ENCODE measurements at places on chromosomes 3 and 15. TPM values are rescaled to one million over a fixed set of nuclear protein-coding genes. Genes with fewer than 3 reads are reported as not detected.

The ROPN1 gene
- not detected for total RNA-seq

DNA sequence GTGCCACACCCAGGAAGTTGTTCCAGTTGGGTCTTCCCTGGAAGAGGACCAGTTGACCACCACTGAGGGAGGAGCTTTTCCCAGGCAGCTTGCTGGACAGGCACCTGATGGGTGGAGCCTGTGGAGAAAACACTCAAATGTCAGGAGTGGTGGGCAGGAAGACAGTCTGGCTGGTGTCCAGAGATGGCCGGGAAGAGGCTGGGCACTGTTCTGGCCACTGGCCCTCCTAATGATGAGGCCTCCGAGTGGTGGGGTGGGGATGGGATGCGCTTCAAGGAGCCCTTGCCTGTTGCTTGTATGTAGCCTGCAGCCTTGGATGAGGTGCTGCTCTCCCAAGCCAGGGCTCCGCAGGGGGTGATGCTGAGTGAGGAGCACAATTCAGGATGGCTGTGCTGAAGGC is 12.3 kb downstream of the PLEKHO2 start:
- peak overlapping the region; percentile 77 for H3K27ac ChIP-seq
- H3K4me3 ChIP-seq = no peak overlapping the region
- peaks cover 100% of the 10 kb centered on the region for H3K4me1 ChIP-seq
- no peak for DNase-seq

GRCh38 chr15:89362203-89363101 is 27.8 kb upstream of the POLG start:
- peaks cover 98% of the 10 kb centered on the region for H3K27me3 ChIP-seq
- no peak overlapping the region for H3K27ac ChIP-seq
- peak; percentile 59 for DNase-seq
- H3K36me3 ChIP-seq = no peaks in the 10 kb centered on the region
- H3K4me1 ChIP-seq = peaks cover 16% of the 10 kb centered on the region

GRCh38 chr3:4270720-4271119 is 32.4 kb upstream of the SETMAR start:
- DNase-seq = no peak
- no peaks in the 10 kb centered on the region for H3K36me3 ChIP-seq
- H3K27me3 ChIP-seq = no peaks in the 10 kb centered on the region
- H3K27ac ChIP-seq = no peak overlapping the region

- H3K36me3 ChIP-seq = no peaks in the 10 kb centered on the region
- H3K27ac ChIP-seq = no peak overlapping the region
- no peaks in the 10 kb centered on the region for H3K4me1 ChIP-seq
- H3K4me3 ChIP-seq = no peak overlapping the region
- no peaks in the 10 kb centered on the region for H3K27me3 ChIP-seq
Observed at GRCh38 chr3:34106879-34107278, 308.4 kb downstream of the PDCD6IP start.

DNA sequence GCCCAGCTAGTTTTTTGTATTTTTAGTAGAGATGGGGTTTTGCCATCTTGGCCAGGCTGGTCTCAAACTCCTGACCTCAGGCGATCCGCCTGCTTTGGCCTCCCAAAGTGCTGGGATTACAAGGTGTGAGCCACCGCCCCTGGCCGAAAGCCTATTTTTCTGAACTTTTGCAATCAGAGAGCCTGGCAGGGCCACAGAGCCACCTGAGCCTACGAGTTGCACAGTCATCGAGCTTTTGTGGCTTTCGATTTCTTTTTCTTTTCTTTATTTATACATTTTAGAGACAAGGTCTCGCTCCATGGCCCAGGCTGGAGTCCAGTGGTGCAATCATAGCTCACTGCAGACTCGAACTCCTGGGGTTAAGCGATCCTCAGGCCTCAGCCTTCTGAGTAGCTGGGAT is 140.4 kb downstream of the NSMCE3 start:
- H3K27ac ChIP-seq = no peak overlapping the region
- H3K27me3 ChIP-seq = no peaks in the 10 kb centered on the region
- H3K36me3 ChIP-seq = no peaks in the 10 kb centered on the region
- no peak overlapping the region for H3K4me3 ChIP-seq

The MUC20 gene
- 2.3 TPM for total RNA-seq

DNA sequence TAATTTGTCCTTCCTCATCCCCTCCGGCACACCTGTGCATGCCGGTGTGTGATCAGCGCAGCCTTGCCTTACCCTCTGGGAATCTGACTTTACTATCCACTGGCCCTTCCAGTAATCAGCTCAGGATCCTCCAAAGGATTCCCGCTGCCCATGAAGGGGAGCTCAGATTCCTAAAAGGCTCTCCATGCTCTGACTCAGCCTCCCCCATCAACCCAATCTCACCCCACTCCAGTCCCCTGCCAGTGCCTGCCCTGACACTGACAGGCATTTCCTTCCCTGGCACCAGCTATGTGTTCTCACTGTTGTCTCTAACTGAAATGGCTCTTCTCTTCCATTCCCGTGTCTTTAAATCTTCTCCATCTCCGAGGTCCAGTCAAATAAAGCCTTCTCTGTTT is 7.3 kb upstream of the BCL2A1 start:
- no peak overlapping the region for H3K4me3 ChIP-seq
- DNase-seq = peak; percentile 69
- no peaks in the 10 kb centered on the region for H3K36me3 ChIP-seq
- H3K27me3 ChIP-seq = no peaks in the 10 kb centered on the region
- H3K27ac ChIP-seq = peak overlapping the region; percentile 86
- H3K4me1 ChIP-seq = peaks cover 9% of the 10 kb centered on the region

DNA sequence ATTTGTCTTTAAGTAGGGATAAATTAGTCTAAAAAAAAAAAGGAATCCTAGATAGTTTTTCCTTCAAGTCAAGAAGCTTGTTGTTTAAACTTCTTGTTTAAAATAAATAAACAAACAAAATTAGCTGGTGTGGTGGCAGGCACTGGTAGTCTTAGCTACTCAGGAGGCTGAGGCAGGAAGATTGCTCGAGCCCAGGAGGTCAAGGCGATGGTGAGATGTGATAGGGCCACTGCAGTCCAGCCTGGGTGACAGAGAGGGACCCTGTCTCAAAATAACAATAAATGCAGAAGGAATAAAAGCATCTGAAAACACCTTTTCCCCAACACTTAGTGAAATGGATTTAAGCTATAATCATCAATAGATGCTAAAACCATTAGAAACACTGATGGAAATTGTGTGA is 19.0 kb downstream of the GLB1 start:
- no peaks in the 10 kb centered on the region for H3K36me3 ChIP-seq
- no peak overlapping the region for H3K27ac ChIP-seq
- DNase-seq = no peak
- H3K4me3 ChIP-seq = no peak overlapping the region

GRCh38 chr3:182115328-182116015 is 403.7 kb downstream of the SOX2 start:
- H3K27me3 ChIP-seq = no peaks in the 10 kb centered on the region
- H3K27ac ChIP-seq = no peak overlapping the region
- no peaks in the 10 kb centered on the region for H3K36me3 ChIP-seq
- no peak for DNase-seq
- no peaks in the 10 kb centered on the region for H3K4me1 ChIP-seq

- no peaks in the 10 kb centered on the region for H3K27me3 ChIP-seq
- no peak overlapping the region for H3K4me3 ChIP-seq
Observed at GRCh38 chr3:112096176-112096575, 10.0 kb downstream of the C3orf52 start.

- no peak overlapping the region for H3K4me3 ChIP-seq
- no peaks in the 10 kb centered on the region for H3K4me1 ChIP-seq
- no peaks in the 10 kb centered on the region for H3K27me3 ChIP-seq
Observed at GRCh38 chr3:50474717-50475116, 28.7 kb downstream of the CACNA2D2 start.

GRCh38 chr15:57018151-57018550 is 99.7 kb downstream of the TCF12 start:
- no peak overlapping the region for H3K27ac ChIP-seq
- H3K4me1 ChIP-seq = peaks cover 26% of the 10 kb centered on the region
- DNase-seq = no peak
- H3K4me3 ChIP-seq = no peak overlapping the region

The ITIH1 gene
- 1.8 TPM for total RNA-seq

GRCh38 chr15:72272213-72272996 is at the start of gene PARP6:
Gene PARP6 (minus strand): TSS chr15:72272554. CDS start chr15:72267477, 5,077 bp downstream.
- peak; percentile 100 for DNase-seq
- peak within 1 kb of the TSS; percentile 92 for H3K27ac ChIP-seq
- peaks cover 28% of the 10 kb centered on the region for H3K4me1 ChIP-seq
- peak within 1 kb of the TSS; percentile 81 for H3K4me3 ChIP-seq

GRCh38 chr3:94379264-94379663 is 316.4 kb downstream of the NSUN3 start:
- no peaks in the 10 kb centered on the region for H3K4me1 ChIP-seq
- no peaks in the 10 kb centered on the region for H3K36me3 ChIP-seq
- DNase-seq = no peak

DNA sequence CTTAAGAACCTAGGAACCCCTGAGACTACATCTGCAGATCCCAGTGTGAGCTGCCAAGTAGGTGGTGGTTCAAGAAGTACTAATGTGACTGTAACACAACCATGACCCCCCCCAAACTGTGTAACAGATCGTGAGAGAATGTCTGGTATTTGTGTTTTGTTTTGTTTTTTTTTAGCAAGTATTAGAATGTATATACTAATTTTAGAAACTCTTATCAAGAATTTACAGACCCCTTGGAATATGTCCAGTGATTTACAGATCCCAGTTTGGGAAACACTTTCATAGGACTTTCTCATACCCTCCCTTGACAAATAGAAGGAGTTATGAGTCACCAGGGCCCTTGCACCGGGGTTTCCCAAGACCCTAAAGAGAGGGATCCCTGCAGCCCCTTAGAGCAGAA is 79.8 kb downstream of the SEMA5B start:
- H3K36me3 ChIP-seq = no peaks in the 10 kb centered on the region
- no peaks in the 10 kb centered on the region for H3K27me3 ChIP-seq
- H3K4me3 ChIP-seq = no peak overlapping the region

DNA sequence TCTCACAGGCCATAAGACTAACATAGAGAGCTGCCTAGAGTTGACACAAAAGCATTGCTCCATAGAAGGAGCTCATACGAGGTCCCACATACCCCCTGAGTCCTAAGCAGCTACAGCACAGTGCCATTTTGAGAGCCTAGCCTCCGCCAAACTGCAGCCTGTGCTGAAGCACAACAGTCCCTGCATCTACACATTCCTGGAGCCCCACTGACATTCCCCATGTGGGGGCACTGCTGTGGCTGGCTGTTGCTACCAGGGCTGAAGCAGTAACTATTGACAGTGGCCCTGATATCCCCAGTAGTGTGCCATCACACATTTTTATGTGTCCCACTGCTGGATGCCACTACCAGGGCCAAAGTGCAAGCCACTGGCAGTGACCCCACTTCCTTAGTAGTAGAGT is 80.3 kb downstream of the CERS3 start:
- no peak overlapping the region for H3K27ac ChIP-seq
- no peaks in the 10 kb centered on the region for H3K27me3 ChIP-seq
- no peaks in the 10 kb centered on the region for H3K36me3 ChIP-seq
- no peak for DNase-seq
- no peaks in the 10 kb centered on the region for H3K4me1 ChIP-seq

DNA sequence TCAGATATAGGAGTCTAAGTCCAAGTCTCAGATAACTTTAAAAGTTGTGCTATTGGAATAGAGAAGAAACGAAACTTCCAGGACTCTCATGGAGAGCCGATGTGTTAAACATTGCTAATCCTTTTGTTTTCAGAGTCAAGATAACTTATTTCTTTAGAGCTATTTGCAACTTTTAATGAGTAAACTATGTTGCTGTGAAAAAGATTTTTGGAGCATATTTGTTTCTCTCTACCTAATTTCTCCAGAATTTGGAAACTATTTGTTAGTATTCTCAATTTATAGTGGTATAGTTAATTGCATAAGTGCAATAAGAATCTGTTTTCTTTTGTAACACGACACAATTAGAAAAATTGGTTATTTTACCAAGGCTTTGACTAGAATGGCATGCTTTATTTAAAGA is 588.9 kb downstream of the NTRK3 start:
- H3K4me3 ChIP-seq = no peak overlapping the region
- no peak overlapping the region for H3K27ac ChIP-seq
- no peaks in the 10 kb centered on the region for H3K36me3 ChIP-seq

- H3K27me3 ChIP-seq = no peaks in the 10 kb centered on the region
- no peak overlapping the region for H3K27ac ChIP-seq
- H3K4me1 ChIP-seq = no peaks in the 10 kb centered on the region
- H3K36me3 ChIP-seq = no peaks in the 10 kb centered on the region
- DNase-seq = no peak
- H3K4me3 ChIP-seq = no peak overlapping the region
Observed at GRCh38 chr3:30083315-30083714, 523.1 kb upstream of the TGFBR2 start.

The NPAP1 gene
- total RNA-seq = not detected

All from spleen (tissue), 13 donors.